AG20443 (cell line): ENCODE measurements at places on chromosomes 7 and 10.

DNA sequence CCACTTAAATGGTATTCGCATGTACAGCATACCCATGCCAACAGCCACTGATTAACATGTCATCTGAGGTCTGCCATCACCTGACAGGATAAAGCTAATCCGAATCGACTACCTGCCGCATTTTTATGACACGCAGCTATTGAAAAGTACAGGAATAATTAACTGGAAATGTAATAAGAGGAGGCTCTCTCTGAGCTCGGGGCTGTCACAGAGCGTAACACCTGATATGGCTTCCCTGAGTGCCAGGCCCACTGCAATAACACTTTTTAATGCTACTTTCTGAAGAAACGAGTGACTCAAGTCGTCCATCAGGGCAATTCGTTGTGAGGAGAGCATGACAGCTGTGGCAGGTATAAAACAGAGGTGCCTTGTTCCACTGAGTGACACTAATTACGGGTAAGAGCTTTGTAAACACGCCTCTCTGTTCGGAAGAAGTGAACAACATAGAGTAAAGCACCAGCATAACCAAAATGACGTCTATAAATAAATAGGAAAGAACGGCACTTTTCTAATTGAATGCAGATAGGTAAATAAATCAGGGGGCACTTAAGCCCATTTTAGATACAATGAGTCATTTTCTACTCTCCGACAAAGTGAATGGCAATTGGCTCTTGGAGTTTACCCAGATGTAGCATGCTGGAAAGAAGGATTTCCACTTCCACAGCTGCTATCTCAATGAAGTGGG is 56.5 kb upstream of the CREB5 start:
- no peak for DNase-seq

DNA sequence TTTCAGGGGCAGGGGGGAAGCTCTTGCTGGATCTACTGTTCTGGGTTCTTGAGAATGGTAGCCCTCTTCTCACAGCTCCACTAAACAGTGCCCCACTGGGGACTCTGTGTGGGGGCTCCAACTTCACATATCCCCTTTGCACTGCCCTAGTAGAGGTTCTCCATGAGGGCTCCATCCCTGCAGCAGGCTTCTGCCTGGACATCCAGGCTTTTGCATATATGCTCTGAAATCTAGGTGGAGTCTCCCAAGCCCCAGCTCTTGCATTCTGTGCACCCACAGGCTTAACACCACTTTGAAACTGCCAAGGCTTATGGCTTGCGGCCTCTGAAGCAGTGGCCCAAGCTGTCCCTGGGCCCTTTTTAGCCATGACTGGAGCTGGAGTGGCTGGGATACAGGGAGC is 150.7 kb downstream of the LRMDA start:
- DNase-seq = no peak

- peak; percentile 20 for DNase-seq
Measured at GRCh38 chr7:39017369-39017915, 39.7 kb downstream of the POU6F2 start.

DNA sequence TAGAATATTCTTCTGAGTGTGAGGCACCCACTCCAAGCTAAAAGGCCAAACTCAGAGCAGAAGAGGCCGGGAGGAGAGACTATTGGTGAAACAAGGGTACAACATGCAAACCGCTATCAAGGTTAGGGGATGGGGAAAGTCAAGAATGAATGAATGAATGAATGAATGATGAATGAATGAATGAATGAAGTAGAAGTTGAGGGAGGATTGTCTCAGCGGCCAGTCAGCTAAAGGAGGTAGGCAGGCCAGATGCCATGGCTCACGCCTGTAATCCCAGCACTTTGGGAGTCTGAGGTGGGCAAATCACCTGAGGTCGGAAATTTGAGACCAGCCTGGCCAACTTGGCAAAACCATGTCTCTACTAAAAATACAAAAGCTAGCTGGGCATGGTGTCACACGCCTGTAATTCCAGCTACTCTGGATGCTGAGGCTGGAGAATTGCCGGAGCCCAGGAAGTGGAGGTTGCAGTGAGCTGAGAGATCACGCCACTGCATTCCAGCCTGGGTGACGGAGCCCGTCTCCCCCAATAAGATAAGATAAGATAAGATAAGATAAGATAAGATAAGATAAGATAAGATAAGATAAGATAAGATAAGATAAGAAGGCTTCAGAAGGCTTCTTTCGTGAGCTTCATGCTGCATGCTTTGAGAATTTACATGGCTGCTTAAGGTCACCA is 250.8 kb downstream of the CCDC3 start:
- DNase-seq = no peak

- DNase-seq = no peak
Measured at GRCh38 chr10:32337350-32337749, 9.6 kb downstream of the EPC1 start.

GRCh38 chr10:31668326-31668725 is 260.3 kb downstream of the ARHGAP12 start:
- DNase-seq = no peak

- DNase-seq = no peak
Measured at GRCh38 chr10:4170633-4171314, 385.8 kb upstream of the KLF6 start.

DNA sequence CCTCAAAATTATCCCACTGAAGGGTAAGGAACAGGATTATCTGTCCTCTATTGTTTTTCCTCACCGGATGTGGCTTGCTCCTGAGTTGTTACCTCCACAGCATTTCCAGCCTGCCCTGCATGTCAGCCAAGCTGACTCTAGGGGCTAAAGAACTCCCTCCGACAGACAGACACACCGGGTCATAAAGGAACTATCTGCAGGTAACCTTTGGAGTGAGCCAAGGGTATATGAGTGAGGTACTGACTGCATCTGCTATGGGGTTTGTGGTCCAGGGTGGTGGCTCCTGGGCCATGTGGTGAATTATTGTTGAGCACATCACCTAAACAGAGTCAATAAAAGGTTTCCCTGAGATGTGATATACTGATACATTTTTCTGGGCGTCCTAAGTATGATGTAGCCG is 6.9 kb upstream of the KAZALD1 start:
- no peak for DNase-seq

DNA sequence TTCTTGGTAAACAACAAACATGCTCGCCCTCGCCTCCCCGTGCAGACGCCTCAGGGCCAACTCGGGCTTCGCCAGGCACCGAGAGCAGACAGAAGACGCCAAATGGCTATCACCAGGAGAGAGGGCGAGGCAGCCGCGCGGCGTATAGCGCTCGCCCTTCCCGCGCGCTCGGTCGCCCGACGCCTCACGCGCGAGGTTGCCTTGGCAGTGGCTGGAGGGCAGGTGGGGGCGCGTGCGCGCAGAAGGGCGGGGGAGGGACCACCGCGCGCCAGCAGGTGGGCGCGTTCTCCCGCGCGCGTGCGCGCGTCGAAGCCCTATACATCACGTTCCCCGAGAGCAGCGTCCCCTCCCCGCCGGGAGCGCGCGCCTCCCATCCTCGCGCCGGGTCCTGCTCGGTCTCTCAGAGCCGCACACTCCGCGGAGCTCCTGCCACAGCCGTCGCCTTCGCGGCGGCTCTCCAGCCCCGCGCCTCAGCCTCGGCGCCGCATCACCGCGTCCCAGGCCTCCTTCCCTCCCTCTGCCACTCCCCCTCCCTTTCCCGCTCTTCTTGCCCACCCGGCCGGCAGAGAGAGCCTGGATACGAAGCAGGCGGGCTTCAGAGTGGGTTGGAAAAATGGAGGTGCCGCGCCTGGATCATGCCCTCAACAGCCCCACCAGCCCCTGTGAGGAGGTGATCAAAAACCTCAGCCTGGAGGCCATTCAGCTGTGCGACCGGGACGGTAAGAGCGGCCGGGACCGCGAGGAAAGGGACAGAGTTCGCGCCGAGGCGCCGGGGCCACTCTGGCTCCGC is at the start of gene PHYHIPL:
PHYHIPL (plus strand) TSS at position 403 of the 790 bp plus-strand sequence; CDS start at position 614, 211 bp downstream.
- DNase-seq = peak; percentile 18

GRCh38 chr7:27966219-27966780 is 214.3 kb downstream of the JAZF1 start:
- DNase-seq = no peak

- DNase-seq = no peak
Measured at GRCh38 chr7:157022681-157023588, 12.5 kb upstream of the MNX1 start.

GRCh38 chr10:75617485-75618155 is 186.2 kb downstream of the LRMDA start:
- DNase-seq = no peak

- DNase-seq = no peak
Measured at GRCh38 chr10:104127411-104127810, 5.4 kb downstream of the SFR1 start.

DNA sequence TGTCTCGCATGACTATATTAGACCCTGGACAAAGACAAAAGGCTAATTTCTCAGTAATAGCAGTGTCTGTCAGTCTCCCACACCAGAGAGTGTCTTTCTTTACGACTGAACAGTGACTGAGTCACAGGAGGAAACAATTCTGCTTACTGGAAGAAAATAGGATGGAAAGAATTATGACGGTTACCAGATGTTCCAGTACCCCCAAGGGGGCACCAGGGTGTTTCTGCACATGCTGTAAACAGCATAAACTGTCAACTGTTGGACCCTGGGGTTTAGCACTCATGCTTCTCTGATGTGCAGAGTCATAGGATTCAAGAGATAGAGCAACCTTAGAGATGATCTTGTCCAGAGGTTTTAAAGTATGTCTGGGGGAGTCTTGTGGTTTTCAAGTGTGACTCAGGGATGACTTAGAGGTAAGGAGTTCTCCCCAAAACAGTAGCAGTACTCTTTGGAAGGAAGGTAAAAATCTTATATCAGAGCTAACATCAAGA is 291.7 kb downstream of the THSD7A start:
- DNase-seq = no peak

DNA sequence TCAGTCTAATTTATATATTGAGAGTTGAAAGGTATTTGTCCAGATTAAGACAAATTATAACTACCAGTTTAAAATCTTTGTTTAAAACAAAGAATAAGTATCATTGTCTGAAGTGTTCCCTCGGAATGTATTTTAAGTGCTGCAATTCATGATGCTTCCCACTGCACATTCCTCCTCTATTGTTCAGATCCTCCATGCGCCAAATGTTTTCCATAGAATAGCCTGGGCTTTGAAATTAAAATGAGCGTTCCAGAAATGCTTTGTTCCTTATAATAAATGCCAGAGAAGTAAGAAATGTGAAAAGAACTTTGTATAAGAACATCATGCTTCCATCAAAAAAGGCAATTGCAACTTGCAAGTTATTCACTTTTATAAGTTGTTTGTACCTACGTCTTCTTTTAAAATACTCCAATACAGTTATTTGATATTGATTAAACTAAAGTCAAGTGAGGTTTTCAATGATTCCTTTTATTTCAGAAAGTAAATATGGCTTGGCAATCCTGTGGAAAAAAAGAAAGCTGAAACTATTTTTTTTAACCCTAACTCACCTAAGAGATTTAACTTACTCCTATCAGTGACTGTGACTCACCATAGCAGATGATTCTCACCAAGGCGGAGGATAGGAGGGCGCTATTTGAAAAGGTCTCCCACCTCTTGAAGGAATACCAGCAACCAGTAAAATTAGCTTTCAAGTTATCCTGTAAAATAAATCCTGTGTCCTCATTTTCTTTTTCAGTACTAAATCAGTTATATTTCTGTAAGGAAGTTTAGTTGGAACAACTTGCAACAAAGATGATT is 85.8 kb downstream of the CTNNA3 start:
- no peak for DNase-seq

DNA sequence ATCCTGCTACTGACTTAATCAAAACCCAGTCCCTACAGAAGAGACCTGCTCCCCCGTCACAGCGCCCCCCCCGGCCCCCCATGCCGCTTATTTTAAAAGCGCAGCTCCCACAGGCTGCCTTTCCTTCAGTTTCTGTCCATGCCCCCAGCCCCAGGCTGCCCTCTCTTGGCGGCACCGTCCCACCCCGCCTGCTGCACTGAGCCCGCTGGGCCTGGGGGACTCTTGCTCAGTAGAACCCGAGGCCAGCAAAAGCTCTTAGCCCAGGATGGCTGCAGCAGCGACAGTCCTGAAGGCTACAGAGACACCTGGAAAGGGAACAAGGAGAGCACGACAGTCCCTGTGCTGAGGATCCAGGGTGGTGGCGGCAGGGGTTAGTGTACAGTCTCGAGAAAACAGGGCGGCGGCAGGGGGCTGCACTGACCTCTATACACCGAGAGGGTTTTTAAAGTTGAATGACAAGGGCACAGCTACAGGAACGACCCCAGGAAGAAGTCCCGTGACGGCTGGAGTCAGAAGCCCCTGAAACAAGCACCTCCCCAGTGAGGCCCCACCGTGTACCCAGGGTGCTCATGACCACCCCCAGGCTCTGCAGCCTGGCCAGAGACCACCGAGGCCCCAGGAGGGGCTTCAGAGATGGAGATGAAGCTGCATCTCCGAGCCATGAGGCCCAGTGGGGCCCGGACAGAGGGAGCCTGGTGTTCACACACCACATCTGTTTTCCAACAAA is 54.4 kb downstream of the ZRANB1 start:
- DNase-seq = no peak

- DNase-seq = no peak
Measured at GRCh38 chr10:58885686-58886345, 290.6 kb upstream of the PHYHIPL start.

DNA sequence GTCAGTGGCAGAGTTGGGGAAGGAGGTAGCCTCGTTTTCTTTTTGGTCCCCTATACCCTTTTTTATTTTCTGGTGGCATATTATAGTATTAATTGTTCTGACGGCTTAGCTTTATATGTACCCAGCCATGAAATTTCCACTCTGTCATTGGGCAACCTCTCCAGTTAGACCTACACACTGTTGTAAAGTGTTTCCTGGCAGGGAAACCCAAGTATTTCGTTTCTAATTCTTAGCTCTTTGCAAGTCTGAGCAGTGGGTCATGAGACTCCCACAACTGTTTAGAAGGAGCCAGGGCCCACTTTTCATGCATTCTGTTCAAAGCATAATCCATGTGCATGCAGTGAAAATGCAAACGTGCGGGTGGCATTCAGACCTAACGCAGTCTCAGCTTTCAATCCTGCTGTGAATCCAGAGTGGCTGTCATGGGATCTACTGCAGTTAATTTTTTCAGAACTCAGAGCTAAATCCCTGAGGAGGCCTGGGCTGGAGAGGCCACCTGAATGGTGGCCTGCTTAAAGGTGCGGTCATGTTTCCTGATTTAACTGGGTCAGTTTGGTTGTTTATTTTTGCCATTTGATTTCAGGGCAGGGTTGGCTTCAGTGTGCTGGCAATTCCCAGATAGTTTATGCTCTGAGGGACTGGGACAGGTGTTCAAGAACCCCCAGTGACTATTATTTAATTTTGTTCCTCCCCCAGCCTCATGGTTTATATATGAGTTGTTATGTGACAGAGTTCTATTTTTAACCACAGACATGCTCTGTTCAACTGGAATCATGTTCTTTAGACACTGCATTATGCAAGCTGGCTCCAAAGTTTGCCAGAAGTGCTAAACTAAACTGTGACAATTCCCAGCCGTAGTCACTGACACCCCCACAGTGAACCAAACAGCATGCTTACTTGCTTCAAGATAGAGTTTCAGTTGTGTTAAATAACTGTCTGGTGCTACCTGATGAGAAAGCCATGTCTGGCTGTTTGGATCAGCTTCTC is 27.4 kb upstream of the SYPL1 start:
- DNase-seq = peak; percentile 40

GRCh38 chr10:84563355-84563754 is 235.0 kb downstream of the CCSER2 start:
- DNase-seq = no peak
